ENCODE measurements at places on chromosomes 5 and 9. TPM values are rescaled to one million over a fixed set of nuclear protein-coding genes. Genes with fewer than 3 reads are reported as not detected.

The TRPM6 gene
- total RNA-seq, result 0.16 TPM

The OSMR gene
- total RNA-seq, result 47.9 TPM

The RIC1 gene
- total RNA-seq, result 15.2 TPM

The GARIN3 gene
- not detected for total RNA-seq

DNA sequence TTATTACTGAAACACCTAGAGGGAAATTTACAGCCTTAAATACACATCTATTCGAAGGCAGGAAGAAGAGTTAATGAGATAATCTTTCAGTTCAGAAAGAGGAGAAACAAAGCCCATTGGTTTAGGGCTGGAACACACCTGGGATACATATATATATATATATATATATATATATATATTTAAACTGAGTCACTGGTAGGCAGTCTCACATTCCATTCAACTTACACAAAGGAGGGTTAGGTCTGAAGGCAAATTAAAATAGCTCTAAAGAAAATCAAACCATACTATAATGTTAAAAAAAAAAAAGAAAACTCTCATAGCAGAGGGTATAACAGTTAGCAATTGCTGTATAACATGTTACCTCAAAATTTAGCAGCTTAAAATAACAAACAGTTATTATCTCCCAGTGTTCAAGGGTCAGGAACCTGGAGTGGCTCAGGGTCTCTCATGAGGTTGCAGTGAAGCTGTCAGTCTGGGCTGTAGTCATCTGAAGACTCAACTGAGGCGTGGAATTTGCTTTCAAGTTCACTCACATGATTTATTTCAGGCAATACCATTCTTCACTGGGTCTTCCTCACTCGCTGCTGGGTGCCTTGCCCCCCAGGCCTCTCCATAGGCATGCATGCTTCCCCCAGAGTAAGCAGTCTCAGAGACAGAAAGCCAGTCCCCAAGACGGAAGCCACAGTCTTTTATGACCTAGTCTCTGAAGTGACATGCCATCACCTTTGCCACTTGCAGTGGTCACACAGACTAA is 332.8 kb downstream of the NSG2 start:
- no peak for DNase-seq

DNA sequence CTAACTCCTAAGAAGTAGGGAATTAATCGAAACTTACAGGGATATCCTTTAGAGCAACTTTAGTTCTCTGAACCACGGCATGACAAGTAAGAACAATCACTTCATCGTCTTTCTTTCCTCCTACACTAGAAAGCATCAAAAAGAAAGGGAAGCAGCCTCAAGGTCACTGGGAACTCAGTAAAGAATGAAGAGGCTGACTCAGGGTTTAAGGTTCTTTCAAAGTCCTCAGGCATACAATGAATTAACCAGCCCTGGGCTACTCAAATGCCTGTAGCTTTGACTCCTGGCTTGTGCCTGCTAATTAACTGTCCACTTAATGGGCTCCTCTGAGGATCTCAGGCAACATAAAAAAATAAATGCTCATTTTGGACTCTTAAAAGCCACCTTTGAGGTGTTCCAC is 102.0 kb downstream of the TRIM32 start:
- no peak for DNase-seq

GRCh38 chr9:93235300-93235960 is 51.5 kb downstream of the WNK2 start:
- DNase-seq, result no peak

All from SK-MEL-5 (cell line).